RWPE1 (cell line): ENCODE measurements at places on chromosomes 2 and 18.

GRCh38 chr2:143885461-143885860 lies 634.5 kb downstream of the ZEB2 start:
- DNase-seq, result no peak

- DNase-seq, result peak; percentile 26
Measured at GRCh38 chr2:128236491-128237035, 82.1 kb downstream of the HS6ST1 start.

DNA sequence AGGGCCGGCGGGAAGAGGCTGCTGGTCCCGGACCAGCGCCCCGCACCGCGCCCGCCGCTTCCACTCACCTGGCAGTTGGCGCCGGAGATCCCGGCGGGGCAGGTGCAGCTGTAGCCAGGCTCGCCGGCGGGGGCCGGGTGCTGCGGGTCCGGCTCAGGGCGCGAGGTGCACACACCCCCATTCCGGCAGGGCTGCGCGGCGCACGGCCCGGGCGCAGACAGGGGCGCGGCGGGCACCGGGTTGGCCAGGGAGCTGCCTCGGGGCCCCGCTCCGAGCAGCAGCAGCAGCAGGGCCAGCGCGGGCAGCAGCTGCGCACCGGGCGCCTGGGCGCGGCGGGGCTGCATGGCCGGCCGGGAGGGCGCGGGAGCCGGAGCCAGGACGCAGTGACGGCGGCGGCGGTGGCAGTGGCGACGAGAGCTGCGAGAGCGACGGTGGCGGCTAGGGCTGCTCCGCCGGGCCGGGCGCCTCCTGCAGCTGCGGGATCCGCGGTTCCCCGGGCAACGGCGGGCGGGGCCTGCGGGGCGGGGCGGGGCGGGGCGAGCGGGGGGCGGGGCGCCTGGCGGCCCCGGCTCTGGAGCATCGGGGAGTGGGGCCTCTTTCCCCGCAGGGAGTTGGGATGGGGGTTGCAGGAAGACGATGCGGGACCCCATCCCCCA lies at the start of gene DNER:
TSS of gene DNER (minus strand) at position 476 of the 656 bp plus-strand sequence. CDS start at position 344, 132 bp downstream.
- peak; percentile 63 for DNase-seq

DNA sequence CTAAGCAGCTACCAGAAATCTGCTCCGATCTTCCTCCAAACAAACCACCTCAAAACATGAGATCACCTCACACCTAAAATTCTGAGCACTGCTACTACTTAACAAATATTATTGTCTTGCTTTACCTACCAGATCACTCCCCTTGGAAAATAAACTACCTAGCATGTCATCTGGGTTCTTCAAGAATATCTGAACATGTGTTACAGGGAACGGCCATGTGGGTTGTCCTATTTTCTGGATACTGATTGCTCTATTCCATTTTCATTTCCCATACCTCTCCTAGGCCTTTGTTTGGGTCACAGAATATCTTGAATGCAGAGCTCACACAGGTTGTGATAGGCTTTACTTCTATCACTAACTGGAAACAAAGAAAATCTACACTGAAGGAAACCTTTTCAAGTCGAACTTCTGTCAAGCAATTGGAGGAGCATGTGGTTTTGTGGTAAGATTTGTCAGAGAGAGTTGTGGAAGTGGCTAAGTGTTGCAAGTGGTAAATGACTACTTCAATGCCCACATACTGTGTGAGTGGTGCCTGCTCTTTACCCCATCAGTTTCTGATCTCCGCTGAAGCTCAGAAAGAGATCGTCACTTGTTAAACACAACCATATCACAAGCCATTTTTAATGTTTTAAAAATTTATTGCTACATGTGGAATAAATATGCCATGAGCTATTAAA lies 739.1 kb upstream of the ZEB2 start:
- DNase-seq, result no peak

GRCh38 chr2:42736598-42737322 lies 27.2 kb downstream of the OXER1 start:
- DNase-seq, result no peak

GRCh38 chr18:21110713-21111345 lies 784 bp downstream of the ROCK1 start:
- no peak for DNase-seq

DNA sequence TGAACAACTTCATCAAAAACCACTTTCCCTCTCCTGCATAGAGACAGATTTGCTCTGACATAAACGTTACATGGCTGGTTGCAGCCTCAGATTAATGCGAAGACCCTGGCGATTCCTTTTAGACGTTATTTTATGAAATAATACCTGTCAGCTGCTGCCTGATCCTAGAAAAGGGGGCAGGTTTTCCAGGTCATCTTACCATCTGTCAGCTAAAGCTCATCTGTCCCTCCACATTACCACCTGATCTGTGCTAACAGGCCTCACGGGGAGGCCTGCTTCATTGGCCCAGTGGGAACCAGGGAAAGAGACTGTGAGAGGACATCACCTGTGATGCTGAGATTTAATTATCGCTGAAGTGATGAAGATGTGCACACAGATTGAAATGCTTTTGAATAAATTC lies 261.0 kb downstream of the ARHGAP15 start:
- no peak for DNase-seq

DNA sequence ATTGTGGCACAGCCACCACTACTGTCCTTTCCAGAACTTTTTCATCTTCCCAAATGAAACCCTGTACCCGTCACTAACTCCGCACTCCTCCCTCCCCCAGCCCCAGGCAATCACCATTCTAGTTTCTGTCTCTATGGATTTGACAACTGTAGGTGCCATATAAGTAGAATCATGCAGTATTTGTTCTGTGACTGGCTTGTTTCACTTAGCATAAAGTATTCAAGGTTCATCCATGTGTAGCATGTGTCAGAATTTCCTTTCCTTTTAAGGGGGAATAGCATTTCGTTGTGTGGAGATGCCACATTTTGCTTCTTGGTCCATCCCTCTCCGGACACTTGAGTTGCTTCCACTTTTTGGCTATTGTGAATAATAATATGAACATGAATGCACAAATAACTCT lies 842 bp upstream of the CKAP2L start:
- DNase-seq, result no peak

- no peak for DNase-seq
Measured at GRCh38 chr2:101272045-101272784, 19.5 kb downstream of the CNOT11 start.

- no peak for DNase-seq
Measured at GRCh38 chr2:109084341-109084740, 44.7 kb upstream of the SH3RF3 start.

GRCh38 chr2:79041032-79041448 lies 15.5 kb downstream of the REG3G start:
- DNase-seq, result peak; percentile 19

DNA sequence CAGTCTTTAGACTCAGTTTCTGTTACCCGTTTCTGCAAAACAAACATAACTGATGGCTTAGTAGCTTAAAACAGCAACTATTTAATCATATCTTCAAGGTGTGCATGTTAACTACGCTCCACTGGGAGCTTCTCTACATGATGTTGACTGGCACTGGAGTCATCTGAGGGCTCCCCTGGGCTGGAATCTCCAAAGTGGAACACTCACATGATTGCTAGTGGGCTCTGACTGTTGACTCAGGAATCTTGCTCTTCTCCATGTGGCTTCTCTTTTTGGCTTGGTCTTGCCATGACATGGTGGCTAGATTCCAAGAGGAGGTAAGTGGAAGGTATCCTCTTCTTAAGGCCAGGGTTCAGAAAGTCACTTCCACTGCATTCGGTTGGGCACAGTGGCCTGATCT lies 160.8 kb downstream of the PMAIP1 start:
- DNase-seq, result no peak
